Brain pericyte (primary cell): ENCODE measurements at places on chromosomes 6 and 20.

- no peak for DNase-seq
Observed at GRCh38 chr6:20629509-20629908, 95.3 kb downstream of the CDKAL1 start.

GRCh38 chr20:37202267-37202943 is 23.1 kb upstream of the MROH8 start:
- DNase-seq, result peak; percentile 42

DNA sequence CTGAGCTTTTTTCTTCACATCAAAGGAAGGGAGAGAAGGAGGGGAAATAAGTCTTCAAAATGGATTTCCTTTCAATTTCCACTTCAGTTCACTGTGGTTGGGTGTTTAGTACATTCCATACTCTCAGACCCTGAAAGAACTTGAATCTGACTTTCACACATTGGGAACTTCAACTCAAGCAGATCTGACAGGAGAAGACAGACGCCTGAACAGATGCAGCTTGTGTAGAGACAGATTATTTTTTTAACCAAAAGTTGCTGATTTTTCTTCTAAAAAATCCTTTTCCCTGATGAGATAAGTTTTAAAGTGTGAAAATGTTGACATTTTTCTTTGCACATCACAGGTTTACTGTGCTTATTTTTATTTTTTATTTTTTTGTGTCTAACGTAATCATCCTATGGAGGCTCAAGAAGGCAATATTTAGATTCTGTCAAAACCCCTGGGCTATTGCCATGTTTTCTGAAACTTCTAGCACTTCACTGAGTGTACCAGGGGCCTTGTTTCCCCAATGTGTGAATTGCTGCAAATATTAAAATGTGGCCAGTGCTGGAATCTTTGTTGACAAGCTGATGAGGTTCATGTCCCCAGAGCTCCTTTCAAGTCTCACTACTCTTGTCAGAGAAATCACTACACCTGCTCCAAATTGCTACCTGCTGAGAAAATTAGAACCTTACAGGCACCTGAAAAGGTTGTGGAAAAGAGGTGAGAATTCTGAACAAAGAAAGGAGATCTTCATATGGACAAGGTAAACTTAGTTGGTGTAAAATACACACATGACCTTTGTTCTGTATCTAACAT is 214.8 kb upstream of the BTBD3 start:
- no peak for DNase-seq

DNA sequence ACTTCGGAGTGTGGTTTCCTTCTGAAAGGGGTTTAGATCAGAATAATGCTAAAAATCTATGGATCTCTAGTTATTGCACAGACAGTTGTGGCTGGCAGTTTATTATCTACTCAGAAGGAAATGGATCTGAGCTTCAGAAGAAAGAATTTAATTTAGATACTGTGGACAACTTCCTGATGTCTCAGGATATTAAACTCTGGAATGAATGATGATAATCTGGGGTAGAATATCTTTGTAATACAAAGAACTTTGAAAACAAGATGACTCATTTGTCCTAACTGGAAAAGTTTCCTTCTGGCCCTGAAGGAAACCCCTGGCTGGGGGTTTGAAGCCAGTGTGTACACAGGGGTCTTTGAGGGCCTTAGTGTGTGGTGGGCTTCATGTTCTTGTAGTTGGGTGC is 78.0 kb downstream of the EDN3 start:
- no peak for DNase-seq

GRCh38 chr6:43665376-43665775 is 20.5 kb downstream of the RSPH9 start:
- no peak for DNase-seq

- DNase-seq, result no peak
Observed at GRCh38 chr6:144467921-144468320, 182.8 kb downstream of the UTRN start.

- no peak for DNase-seq
Observed at GRCh38 chr6:126529637-126530362, 189.9 kb downstream of the CENPW start.
